ENCODE measurements at places on chromosomes 16 and 17.

DNA sequence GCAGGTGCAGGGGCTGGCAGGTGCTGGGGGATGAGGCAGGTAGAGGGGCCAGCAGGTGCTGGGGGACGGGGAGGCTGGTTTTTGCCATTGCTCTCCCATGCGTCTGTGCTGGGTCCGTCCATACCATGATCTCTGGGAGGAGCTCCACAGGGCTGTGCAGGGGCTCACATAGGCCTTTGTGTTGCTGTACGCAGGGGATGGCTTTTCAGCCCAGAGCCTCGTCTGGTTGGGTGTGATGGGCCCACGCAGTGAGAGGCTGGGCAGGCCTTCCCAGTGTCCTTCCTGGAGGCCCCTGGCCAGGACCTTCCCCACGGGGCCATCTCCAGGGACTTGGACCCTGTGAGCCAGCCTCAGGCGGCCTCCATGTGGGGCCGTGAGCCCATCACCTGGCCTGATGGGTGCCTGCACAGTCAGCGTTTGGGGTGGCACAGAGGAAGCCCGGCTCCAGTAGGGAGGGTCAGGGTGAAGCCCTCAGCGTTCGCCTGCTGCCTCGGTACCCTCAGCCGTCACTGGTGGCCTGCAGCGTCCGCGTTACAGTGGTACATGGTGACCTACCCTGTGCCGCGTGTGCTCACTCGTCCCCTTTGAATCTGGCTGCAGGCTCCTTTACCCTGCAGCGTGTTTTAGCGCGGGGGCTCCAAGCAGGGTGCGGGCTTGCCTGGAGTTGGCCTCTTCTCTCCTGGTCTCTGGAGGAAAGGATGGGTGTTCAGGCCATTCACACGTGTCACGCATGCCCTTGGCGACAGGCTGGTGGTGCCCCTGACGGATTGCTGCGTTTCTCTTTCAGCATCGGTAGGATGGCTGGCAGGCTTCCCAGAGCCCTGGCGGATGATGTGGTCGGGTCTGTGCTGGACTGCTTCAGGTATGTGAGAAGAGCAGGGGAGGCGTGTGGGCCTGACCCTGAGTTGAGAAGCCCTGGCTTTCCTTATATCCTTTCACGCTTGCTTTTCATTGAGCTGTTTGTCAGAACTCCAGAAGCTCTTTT, 30.6 kb downstream of the ZNF750 start:
- no peak for DNase-seq

- no peak for DNase-seq
Observed at GRCh38 chr17:48989100-48989499, 8.1 kb upstream of the IGF2BP1 start.

- no peak for DNase-seq
Observed at GRCh38 chr17:66755101-66755943, 79.6 kb upstream of the CACNG5 start.

DNA sequence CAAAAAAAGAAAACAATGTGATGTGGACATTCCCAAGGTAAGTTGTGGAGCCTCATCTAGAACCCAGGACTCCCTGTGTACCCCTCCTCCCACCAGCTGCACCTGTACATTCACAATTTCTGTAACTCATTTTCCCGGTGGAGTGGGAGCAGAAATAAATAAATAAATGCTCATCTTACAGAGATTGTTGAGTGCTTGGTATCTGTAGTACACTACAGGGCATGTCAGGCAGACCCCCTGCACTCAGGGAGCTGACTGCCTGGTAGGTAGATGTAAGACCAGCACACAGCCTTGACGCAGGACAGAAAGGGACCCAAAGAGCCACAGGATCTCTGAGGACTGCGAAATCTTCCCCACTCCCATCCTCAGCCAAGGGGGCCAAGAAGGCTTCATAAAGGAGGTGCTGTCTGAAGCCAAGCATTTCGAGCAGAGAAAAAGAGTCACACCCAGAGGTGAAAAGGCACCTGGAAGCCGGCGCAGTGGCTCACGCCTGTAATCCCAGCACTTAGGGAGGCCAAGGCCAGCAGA, 6.5 kb downstream of the EIF1 start:
- no peak for DNase-seq

DNA sequence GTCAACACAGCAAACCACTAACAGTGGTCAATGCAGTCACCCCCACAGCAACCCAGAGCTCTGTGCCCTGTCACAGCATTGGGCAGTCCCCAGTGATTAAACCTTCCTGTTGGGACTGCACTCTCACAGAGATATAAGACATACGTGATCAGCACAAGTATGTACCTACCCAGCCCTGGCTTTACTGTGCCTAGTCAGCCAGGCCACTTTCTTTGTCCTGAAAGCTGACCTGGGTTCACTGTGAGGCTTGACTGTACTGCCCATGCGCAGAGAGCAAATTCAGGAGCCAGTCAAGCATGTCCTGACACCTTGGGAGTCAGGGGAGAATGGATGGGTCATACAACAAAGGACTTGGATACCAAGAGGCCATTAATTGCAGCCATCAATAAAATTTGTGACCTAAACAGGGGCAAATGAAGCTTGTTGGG, 10.9 kb upstream of the TMEM170A start:
- no peak for DNase-seq

- DNase-seq, result peak; percentile 56
Observed at GRCh38 chr16:12468552-12468951, 335.1 kb downstream of the CPPED1 start.

DNA sequence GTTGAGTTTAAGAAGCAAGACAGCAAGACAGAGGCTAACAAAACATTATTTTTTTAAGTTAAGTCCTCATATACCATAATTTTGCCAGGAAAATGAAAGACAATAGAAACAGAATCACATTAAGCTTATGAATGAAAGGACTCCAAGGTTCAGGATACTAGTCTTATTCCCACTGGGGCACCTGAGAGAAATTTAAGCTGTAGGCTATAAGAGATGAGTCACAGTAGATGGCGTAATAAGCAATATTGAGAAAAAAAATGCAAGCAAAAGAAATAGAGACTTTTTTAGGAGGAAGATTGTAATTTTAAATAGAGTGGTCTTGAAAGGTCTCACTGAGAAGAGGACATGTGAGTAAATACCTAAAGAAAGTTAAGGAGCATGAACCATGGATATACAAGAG, 57.1 kb upstream of the KIF2B start:
- DNase-seq, result no peak

GRCh38 chr16:72764015-72764654, 283.8 kb downstream of the ZFHX3 start:
- DNase-seq, result no peak

- DNase-seq, result peak; percentile 88
Observed at GRCh38 chr17:77915594-77916021, 42.9 kb upstream of the TNRC6C start.

Data from mesendoderm (in vitro differentiated cells).